DMS 273 treated with DMSO at 0.1 percent for 48 hours (cell line): ENCODE measurements at places on chromosomes 11 and 22.

GRCh38 chr22:22404598-22405284, 103.8 kb downstream of the ZNF280B start:
- no peak for DNase-seq

- no peak for DNase-seq
Measured at GRCh38 chr22:47169801-47170140, 407.3 kb downstream of the TBC1D22A start.

GRCh38 chr22:47000256-47000655, 237.8 kb downstream of the TBC1D22A start:
- no peak for DNase-seq

- DNase-seq, result no peak
Measured at GRCh38 chr11:15038963-15039362, 34.4 kb upstream of the CALCB start.
